ENCODE measurements at places on chromosomes 3 and 15.
A peak's percentile ranks its signal among the peaks of the same experiment; 100 is the strongest.

DNA sequence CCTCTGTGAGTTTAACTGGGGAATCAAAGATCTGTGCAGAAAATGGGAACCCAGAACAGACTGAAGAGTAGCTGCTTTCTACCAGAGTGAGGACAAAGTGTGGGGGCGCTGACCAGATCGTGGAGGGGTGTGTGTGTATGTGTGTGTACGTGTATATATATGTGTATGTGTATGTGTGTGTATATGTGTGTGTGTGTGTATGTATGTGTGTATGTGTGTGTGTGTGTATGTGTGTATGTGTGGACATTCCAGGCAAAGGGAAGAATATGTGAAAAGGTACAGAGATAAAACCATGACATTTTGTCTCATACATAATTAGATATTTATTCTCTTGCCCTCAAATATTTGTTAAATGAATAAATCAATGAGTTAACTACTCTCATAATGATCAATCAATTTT is 54.9 kb upstream of the DPPA4 start:
- no peak for DNase-seq

DNA sequence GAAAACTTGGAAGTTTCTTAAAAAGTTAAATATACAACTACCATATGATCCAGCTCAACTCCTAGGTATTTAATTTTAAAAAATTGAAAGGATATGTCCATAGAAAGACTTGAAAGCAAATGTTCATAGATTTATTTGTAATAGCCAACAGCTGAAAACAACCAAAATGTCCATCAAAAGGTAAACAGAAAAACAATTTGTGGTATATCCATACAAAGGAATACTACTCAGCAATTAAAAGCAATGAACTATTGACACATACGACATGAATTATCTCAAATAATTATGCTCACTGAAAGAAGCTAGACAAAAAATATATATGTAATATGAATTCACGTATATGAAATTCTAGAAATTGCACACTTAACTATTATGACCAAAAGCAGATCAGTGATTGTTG is 249.5 kb downstream of the MEIS2 start:
- DNase-seq, result no peak

GRCh38 chr3:178152031-178152806 is 384.0 kb upstream of the KCNMB2 start:
- DNase-seq, result no peak

GRCh38 chr3:10928961-10929471 is 63.5 kb upstream of the SLC6A1 start:
- no peak for DNase-seq

GRCh38 chr3:184594371-184595001 is 32.9 kb downstream of the EPHB3 start:
- DNase-seq, result no peak

DNA sequence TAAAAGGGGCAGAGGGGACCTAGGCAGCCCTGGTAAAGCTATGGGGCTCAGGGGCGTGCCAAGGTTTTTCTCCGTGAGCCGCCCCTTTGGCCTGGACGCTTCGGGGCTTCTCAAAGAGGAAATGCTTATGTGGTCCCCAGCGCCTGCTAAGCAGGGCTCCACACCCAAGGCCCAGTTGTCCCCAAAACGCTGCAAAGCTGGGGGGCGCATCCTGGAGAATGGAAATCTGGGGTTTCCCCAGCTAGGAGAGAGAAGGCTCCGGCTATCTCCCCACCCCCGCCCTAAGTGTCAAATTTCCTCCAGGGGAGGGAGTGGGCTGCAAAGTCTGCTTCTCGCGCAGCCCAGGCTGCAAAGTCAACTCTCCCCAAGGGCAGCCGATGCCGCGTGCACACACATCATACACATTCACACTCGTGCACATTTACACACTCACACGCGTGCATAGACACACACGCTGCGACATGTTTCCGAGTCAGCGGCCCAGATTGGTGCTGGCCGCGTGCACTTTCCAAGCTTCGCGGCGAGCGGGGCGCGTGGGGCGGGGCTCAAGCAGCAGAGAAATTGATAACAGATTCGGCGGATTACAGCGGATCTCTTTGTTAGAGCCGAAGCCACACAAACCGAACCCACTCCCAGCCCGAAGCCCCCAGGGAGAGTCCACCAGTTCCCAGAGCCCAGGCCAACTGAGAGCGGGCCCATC is 4.5 kb downstream of the WNT5A start:
- DNase-seq, result peak; percentile 63

GRCh38 chr3:190522621-190523222 is 8.8 kb downstream of the IL1RAP start:
- DNase-seq, result no peak

DNA sequence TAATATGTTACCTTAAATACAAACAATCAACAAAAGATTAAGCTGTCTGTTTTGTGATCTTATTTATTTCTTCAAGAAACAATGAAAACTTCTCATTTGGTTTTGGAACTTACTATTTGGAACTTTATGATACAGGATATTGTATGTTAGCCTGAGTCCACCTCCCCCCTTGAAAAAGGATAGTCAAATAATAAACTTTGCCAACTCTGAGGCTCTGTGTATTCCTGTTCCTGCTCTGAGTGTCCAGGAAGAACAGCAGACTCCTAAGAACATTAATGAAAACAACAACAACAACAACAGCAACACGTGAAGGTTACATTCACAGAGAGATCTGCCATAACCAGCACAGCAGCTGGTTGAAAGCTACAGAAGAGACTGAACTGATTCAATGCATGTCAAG is 108.1 kb upstream of the AADACL2 start:
- DNase-seq, result no peak

DNA sequence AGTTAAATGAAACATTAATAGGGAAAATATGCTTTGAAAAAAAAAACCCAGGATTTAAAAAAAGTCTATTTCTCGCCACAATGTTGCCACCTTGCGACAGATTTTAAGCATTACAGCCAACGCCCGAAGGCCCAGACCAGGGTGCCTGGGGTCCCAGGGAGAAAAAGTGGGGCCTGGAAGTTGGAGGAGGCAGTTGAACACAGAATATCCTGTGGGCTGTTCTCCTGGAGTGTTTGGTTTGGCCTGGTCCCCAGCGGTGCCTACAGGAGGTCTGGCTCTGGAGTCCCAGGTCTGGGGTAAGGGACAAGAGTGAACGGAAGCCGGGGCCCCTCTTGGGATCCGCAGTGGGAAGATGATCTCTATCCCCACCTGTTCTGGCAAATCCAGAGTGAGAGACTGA is 3.4 kb downstream of the RNU6-1 start:
- DNase-seq, result no peak

DNA sequence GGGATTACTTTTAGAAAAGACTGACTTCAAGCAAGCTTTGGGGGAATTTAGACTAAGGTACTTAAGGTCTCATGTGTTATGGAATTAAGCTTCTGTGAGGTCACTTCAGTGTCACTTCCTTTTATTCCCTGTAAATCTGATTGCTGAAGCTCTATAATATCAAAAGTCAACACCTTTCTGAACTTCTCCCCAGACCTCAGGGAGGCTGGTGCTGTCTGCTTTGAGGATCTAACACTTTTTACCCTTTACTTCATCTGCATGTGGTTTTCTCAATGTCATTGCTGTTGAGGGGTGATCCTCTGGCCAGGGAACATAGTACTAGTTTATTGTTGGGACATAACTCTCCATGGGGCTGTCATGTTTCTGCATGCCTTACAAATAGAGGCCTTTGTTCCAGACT is 41.8 kb upstream of the RASGRF1 start:
- DNase-seq, result no peak

All from ecto neural progenitor cell (in vitro differentiated cells).